ENCODE measurements at places on chromosomes 7 and 10. TPM values are rescaled to one million over a fixed set of nuclear protein-coding genes. Genes with fewer than 3 reads are reported as not detected.

The HOXA6 gene
- 11.8 TPM for total RNA-seq

The SLC26A5 gene
- not detected for total RNA-seq

The PRXL2A gene
- total RNA-seq: 52.0 TPM

The CALCR gene
- not detected for total RNA-seq

Measured in epithelial cell of proximal tubule (primary cell).